ENCODE measurements at places on chromosomes 2 and 18.

GRCh38 chr2:172751564-172751963, 15.9 kb downstream of the RAPGEF4 start:
- no peak for DNase-seq

GRCh38 chr2:171432969-171433762, 624 bp downstream of the METTL8 start:
- peak; percentile 67 for DNase-seq

DNA sequence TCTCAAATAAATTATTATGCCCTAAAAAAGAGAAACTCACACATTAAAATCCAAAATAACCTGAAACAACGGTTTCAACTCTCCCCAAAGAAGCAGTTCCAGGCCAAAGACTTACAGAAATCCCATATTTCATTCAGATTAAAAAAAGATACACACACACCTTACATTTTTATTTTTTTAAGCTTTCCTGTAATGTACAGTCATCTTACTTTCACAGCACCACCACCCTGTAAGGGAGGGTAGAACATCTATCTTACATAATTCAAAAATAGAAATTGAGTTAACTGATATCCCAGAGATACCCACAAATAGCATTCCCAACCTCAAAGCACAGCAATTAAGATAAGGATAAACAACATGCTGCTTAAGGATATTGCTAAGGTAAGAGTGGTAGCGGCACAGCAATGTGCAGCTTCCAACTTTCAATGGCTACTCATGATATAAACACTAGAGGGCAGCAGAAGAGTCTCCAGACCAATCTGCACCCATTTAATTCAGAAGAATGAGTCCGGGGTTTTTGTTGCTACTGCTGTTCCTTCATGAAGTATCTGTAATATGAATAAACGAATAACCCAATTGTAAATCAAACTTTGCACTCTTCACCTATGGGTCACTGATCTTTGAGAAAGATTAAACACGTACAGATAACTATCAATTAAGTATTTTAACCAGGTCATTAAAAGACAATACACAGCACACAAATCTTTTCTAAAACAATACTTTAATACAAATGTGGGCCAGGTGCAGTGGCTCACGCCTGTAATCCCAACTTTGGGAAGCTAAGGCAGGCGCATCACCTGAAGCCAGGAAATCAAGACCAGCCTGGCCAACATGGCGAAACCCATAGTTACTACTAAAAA, 11.3 kb downstream of the GFPT1 start:
- DNase-seq, result no peak

GRCh38 chr2:114925296-114926255, 483.1 kb downstream of the DPP10 start:
- DNase-seq, result no peak
